CD4-positive, alpha-beta T cell treated with Interferon alpha-2 for 1 hour (primary cell): ENCODE measurements at places on chromosomes 13 and 19.

- no peak for DNase-seq
Measured at GRCh38 chr13:40910324-40911050, 108.6 kb downstream of the ELF1 start.

DNA sequence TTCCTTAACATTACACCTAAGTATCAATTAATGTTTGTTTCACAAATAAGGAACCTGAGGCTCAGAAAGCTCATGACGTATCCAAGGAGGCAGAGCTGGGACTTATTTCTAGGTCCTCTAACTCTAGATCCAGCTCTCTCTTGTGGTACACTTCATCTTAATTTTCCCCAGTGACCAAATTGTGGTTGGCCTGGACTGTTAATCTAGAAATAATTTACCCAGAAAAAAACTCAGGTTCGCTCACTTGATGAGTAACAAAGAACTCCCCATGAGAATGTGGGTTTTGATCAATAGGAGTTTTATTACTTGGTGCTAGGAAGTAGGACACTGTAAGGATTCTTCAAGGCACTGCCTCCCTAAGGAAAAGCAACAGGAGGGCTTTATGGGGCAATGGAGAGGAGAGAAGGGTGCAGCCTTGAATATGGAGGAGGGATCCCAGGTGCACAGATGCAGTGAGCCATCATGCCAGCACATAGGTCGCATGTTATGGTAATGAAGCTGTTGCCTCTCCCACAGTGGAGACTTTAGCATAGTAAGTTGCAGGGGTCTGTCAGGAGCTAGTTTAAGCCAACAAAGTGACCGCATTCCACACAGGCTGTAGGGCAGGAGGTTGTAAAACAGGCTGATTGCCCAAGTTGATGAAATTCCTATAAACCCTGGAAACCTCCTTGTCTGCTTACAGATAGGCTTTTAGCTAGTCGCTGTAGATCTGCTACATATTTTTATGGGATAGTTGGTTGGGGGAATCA is 14.7 kb downstream of the RAP2A start:
- no peak for DNase-seq

- no peak for DNase-seq
Measured at GRCh38 chr13:67137044-67137735, 92.9 kb downstream of the PCDH9 start.

- peak; percentile 85 for DNase-seq
Measured at GRCh38 chr13:99281811-99282263, 23.7 kb upstream of the GPR18 start.

DNA sequence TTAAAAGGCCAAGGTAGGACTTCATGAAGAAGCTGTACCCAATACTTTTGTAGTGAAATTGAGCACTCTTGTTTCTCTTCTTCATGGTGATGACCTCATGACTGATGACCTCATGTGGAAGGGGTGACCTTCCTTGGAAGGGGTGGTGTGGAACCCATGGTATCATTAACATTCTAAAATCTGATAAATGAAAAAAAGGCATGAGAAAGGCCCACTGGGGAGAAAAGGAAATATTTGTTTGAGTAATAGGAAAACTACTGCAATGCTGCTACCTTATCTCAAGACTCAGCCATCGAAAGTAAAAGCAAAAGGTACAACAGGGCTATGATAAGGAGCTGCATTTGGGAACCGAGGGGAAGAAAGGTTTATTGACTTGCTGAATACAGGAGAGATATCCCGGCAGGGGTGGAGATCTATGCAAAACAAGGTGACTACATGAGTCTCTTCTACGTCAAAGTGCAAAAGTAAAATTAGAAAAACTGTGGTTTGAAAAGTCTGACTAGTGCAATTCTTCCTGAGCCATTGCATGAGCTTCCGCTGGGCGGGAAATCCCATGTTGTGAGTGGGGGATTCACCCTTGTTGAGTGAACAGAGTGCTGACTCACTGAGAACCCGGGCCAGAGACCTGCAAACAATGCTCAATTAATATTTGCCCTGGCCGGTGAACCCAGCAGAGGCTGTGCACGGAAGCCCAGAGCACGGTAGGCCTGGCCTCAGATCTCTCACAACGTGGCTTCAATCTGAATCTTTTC is 138.9 kb upstream of the RFC3 start:
- peak; percentile 73 for DNase-seq

- DNase-seq = no peak
Measured at GRCh38 chr13:29402166-29402636, 193.3 kb downstream of the SLC7A1 start.

DNA sequence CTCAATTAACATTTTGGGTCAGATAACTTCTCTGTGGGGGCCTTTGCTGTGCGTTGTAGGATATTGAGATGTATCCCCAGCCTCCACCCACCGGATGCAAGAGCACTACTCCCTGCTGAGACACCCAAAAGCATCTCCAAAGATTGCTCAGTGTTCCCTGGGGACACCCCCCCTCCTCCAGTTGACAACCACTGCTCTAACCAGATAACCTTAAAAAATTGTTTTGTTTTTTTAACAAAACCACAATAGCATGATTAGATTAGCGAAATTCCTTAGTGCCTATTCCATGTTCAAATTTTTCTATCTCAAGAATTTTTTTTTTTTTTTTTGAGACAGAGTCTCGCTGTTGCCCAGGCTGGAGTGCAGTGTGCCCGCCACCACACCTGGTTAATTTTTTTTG is 2.6 kb upstream of the EPN1 start:
- DNase-seq = no peak
